Activated T-cell treated with anti-CD3 and anti-CD28 coated beads for 24 hours (primary cell): ENCODE measurements at places on chromosomes 7 and 10.

DNA sequence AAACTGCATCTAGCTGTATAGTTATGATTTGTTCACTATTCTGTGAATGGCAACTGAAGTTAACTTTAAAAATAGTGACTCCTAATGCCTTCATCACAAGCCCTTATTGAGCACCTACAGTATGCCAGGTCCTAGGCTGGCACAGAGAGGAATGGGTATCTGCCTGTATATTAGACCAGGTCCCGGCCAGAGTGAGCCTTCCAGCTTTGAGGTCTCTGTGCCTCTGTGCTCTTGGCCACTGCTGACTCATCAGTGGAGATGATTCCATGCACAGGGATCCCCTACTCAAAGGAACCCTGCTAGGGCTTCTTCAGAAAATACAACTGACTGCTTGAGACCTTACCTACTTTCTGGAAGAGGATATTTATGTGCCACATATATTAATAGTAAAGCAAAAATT lies 118.4 kb downstream of the GFRA1 start:
- no peak for DNase-seq

- no peak for DNase-seq
These were observed 70.9 kb upstream of the NOBOX start for GRCh38 chr7:144474363-144474762.

GRCh38 chr10:121607310-121608055 lies 9.2 kb upstream of the FGFR2 start:
- DNase-seq, result no peak

DNA sequence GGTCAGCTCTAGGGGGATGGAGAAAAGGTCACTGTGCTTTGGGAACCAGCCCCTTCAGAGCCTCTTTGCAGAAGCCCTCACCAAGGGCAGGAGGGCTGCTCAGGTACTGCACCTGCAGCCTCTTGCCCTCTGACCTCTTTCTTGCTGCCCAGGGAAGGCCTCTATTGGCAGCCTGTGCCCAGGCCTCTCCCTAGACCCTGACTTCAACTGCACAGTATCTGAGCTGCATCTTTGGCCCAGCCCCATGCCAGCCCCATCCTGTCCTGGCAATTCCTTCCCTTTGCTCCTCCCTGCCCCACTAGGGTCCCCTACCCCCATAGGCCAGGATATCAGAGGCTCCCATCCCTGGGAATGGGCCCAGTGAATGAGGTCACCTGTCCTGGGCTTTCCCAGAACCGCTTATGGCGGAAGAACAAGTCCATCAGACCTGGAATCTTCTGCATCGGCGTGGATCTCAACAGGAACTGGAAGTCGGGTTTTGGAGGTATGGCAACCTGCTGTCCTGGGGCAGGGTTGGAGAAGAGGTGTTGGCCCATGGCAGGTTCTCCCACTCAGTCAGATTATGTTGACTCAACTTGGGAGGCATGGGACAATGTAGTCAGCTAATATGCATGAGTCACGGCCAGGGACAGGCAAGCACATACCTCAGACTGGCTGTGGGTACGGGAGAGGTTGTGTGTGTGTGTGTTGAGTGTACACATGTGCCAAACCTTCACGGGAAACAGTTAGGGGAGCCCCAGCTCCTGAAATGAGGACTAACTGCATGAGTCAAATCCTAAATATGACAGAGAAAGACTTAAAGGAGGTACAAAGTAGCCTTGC lies 17.1 kb upstream of the CPA1 start:
- peak; percentile 23 for DNase-seq

- DNase-seq, result no peak
These were observed 32.9 kb downstream of the ABLIM1 start for GRCh38 chr10:114624951-114625780.

- DNase-seq, result no peak
These were observed 30.3 kb downstream of the HACD1 start for GRCh38 chr10:17586821-17587234.

- no peak for DNase-seq
These were observed 101.5 kb upstream of the PODXL start for GRCh38 chr7:131657881-131658280.

- DNase-seq, result no peak
These were observed 13.0 kb upstream of the TRPV6 start for GRCh38 chr7:142898377-142899170.

GRCh38 chr7:66698652-66699205 lies 41.8 kb upstream of the RABGEF1 start:
- DNase-seq, result no peak

- DNase-seq, result no peak
These were observed 21.6 kb upstream of the ZFAND2A start for GRCh38 chr7:1181640-1182039.

- DNase-seq, result no peak
These were observed 16.5 kb upstream of the FXYD4 start for GRCh38 chr10:43354879-43355380.

DNA sequence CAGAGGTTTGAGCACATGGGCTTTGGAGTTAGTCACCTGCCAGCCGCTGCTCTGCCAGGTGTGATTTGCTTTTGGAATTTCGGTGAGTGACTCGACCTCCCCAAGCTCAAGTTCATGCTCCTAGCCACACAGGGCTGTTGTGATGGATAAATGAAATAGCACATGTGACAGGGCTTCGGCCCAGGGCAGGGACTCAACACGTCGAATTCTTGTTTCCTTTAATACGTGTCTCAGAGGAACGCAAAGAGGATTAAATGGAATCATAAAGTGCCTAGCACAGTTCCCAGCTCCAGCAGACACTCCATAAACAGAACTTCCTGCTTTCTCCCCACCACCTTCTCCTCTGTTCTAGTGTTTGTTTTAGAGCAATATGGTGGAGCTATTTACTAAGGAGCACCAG lies 88.3 kb upstream of the CHST15 start:
- no peak for DNase-seq

GRCh38 chr7:82317257-82317721 lies 126.3 kb downstream of the CACNA2D1 start:
- DNase-seq, result no peak

DNA sequence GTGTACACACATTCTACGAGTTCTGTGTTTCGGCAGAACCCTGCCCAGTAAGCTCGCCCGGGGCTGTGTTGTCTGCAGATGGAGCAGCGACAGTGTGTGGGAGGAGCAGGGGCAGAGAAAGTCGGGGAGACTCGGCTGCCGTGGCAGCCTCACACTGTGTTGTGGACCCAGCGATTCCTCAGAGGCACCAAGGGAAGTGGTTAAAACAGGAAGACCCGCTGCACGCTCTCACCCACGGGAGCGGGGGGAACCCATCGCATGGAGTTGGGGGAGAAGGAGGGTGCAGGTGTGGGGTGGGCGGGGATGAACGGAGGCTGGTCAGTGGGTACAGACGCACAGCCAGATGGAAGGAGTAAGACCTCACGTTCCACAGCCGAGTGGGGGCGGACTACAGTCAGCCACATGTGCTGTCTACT lies 250.2 kb downstream of the ELFN1 start:
- DNase-seq, result peak; percentile 25

GRCh38 chr10:66783316-66783715 lies 142.5 kb upstream of the LRRTM3 start:
- DNase-seq, result no peak

GRCh38 chr10:71531485-71532446 lies 135.0 kb downstream of the CDH23 start:
- DNase-seq, result peak; percentile 24

DNA sequence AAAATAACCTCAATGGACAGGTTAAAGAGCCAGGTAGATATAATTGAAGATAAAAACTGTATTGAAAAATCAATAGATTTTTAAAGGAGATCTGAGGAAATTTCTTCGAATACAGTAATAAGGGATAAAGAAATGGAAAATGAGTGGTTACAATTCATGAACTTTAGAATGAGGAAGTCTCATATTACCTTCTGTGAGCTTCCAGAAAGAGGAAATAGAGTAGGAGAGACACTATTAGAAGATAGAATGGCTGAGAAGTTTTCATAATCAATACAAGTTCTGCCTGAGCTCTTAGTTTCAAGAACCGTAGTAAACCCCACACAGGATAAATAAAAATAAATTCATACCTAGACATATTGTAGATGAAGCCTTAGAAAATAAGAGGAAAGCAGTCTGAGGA lies 11.5 kb downstream of the SDK1 start:
- DNase-seq, result no peak

DNA sequence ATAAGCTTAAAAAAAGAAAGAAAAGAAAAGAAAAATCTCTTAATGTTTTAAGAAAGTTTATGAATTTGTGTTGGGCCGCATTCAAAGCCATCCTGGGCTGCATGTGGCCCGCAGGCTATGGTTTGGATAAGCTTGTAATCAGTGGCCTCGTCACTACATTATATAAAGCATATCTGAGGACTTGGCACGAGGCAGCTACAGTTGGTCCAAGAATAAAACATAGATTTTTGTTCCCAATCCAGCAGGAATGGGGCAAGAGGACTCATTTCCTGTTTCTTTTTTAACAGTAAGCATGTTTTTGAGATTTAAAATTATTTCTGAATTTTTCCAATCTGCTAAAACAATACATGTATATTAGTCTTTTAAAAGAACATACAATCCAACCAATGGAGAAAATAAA lies 28.6 kb downstream of the MCM10 start:
- no peak for DNase-seq

- DNase-seq, result no peak
These were observed 37.2 kb downstream of the EXOC4 start for GRCh38 chr7:133290041-133290440.

DNA sequence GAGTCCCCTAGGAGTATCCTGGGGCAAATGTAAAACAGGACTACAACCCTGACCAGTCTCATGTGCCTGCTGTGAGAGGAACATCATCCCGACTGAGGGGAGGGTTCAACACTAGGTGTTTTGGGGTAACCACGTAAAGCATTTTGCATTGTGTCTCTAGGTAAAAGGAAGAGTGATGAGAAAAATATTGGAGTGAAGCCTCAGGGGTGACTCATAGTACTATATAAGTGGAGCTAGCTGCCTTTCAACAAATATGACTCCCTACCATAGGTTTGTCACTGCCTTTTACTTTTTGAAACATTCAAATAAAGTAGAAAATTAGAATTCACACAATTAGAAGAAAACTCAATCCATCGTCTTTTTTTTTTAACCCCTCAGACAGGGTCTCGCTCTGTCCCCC lies 2.6 kb upstream of the CAMK2G start:
- no peak for DNase-seq

- DNase-seq, result peak; percentile 58
These were observed 98.5 kb upstream of the INSIG1 start for GRCh38 chr7:155198901-155199845.

GRCh38 chr10:58969576-58969975 lies 206.9 kb upstream of the PHYHIPL start:
- DNase-seq, result no peak

DNA sequence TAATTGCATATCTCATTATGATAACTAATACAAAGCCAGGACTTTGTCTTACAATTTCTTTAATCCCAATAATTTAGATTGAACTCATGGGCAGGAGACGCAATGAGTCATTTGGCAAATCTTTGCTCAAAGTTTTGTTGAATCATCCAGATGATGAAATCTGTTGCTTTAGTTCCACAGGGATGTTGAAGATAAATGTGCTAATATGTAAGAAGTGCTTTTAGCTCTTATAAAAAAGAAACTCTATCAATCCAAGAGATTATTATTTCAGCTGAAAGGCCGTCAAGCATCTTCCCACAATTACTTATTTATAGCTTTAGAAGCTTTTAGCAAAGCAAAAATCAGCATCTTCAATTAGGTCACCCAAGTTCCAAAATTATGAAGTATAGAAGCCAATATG lies 36.8 kb upstream of the ANK3 start:
- no peak for DNase-seq

GRCh38 chr7:132380059-132380458 lies 196.2 kb downstream of the PLXNA4 start:
- DNase-seq, result no peak

DNA sequence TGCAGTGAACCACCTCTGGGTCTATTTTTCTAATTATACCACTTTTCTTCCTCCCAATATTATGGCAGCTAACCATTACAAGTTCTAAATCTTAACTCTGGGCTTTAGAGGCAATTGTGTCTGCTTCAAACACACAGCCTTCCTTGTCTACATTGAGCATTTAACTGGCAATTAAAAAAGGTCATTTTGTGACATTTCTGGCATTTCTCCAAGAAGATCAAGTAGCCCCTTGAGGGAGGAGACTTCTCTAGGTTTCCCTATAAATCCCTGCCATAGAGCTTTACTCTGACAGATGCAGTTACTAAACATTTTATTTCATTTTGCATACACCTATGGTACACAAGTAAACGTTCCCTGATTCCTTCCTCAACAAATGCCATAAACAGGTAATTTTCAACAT lies 33.4 kb upstream of the FAM133B start:
- no peak for DNase-seq

- peak; percentile 31 for DNase-seq
These were observed at the start of gene URGCP for GRCh38 chr7:43906331-43907010. TSS of gene URGCP (minus strand) at chr7:43906596. CDS start at chr7:43906575, 21 bp downstream.

DNA sequence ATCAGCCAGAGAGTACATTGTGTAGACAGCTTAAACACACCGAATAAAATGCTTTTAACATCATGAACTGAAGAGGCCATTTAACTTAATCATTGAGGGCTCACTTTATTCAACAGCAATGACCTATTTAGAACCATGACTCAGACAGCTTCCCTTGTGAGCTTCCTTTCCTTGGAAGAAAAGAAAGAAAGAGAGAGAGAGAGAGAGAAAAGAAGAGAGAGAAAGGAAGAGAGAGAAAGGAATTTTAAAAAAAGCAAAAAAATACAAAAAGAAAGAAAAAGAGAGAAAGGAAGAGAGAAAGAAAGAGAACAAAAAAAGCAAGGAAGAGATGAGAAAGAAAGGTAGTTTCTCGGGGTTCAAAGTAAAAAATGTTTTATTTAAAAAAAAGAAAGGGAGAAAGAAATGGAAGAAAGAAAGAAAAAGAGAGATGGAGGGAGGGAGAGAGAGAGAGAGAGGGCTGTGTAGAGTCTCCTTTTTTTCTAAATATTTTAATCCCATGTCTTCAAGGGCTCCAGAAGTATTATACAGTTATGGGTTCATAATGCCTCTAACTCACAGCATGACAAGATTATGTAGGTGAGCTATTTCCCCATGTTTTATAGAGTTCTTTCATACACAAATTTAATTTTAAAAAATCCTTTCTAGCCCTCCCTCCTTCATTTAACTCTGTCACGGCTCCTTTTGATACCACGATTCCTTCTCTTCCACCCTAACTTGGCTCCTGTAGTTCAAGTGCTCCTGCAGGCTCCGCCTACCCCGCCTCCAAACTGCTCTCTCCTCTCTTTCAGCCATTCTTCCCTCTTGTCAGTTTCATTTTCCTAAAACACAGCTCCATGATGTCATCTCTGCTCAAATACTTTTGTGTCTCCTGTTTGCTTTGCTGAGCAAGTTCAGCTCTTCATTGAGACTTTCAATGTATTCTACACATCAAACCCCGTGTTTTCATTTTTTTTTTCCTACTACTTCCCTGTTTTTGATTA lies 85.5 kb downstream of the PRTFDC1 start:
- no peak for DNase-seq

- DNase-seq, result no peak
These were observed 48.4 kb upstream of the BET1 start for GRCh38 chr7:94052398-94053180.

GRCh38 chr10:59002011-59002410 lies 174.4 kb upstream of the PHYHIPL start:
- DNase-seq, result no peak

DNA sequence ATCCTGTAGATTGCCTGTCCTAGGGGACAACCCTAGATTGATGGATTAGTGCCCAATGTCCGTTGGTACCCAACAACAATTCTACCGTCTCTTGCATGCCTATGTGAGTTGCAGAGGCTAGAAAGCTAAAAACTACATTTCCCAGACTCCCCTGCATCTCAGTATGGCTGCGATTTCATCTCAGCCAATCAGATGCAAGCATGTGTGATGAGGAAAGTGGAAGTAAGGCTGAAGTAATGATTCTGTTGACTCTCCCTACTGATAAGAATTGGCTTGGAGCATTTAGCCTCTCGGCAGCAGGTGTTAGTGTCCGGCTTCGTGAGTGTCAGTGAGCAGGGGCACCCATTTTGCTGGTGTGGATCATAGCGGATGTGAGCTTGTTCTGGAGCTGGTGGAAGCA lies 171.9 kb downstream of the FGFR2 start:
- DNase-seq, result no peak
